ENCODE measurements at places on chromosomes 12 and 14.
A peak's percentile ranks its signal among the peaks of the same experiment; 100 is the strongest.

DNA sequence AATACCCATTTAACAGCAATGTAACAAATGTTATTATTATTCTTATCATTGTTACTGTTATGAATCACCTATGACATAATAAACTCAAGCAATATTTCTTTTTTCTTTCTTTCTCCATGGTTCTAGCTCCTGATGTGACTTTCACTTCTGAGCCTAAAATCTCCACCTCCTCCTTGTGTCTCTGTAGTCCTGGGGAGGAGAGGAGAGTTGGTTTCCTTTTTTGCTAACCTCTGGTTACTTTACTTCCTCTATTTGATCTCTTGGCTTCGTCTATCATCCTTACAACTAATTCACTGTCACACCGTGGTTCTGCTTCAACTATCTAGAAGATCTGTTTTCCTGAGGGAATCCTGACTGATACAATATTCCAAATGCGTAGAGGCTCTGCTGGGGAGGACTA is 456.6 kb downstream of the VRK1 start:
- DNase-seq: no peak

DNA sequence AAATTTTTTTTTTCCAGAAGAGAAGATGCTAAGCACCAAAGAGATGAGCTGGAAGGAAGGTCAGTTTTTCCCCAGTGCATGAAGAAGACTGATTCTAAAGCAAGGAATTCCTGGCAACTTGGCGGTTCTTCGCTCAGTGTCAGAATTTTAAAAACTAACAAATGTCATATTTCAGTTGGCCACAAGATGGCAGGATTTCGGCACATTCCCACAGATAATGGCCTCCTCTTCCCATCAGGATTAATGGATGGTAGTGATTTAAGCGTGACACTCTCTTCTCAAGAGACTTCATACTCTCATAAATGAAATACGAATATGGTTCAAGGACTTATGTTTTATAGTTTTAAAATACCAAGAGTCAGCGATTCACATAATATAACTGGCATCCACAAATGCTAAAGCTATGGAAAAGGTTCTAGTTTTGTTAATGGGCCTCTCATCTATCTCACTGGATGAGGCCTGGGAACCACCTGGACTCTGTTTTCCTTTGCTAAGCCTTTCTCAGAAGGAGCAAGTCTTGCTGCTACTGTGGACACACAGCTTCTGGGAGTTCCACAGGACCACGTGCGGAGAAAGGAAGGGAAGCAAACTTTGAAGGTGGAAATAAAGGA is 46.1 kb upstream of the PTPRO start:
- DNase-seq: peak; percentile 70

GRCh38 chr12:64009321-64010068 is 165.0 kb downstream of the SRGAP1 start:
- no peak for DNase-seq

DNA sequence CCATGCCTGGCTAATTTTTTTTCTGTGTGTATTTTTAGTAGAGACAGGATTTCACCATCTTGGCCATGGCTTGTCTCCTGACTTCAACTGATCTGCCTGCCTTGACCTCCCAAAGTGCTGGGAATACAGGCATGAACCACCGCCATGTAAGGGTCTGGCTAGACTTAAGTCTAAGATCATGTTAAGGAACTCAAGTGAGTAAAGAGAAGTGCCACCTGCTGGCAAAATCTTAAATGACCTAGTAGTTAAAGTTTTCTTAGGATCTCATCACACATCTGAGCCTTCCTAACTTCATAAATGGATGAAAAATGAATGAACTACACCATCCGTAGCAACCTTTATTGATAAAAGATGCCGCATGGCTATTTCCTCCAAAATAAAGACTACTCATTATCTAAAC is 1.7 kb upstream of the C12orf56 start:
- peak; percentile 57 for DNase-seq

GRCh38 chr12:80299976-80300375 is 144.1 kb upstream of the PTPRQ start:
- no peak for DNase-seq

- DNase-seq: no peak
These were observed 432.2 kb downstream of the IPO8 start for GRCh38 chr12:30263434-30263833.

DNA sequence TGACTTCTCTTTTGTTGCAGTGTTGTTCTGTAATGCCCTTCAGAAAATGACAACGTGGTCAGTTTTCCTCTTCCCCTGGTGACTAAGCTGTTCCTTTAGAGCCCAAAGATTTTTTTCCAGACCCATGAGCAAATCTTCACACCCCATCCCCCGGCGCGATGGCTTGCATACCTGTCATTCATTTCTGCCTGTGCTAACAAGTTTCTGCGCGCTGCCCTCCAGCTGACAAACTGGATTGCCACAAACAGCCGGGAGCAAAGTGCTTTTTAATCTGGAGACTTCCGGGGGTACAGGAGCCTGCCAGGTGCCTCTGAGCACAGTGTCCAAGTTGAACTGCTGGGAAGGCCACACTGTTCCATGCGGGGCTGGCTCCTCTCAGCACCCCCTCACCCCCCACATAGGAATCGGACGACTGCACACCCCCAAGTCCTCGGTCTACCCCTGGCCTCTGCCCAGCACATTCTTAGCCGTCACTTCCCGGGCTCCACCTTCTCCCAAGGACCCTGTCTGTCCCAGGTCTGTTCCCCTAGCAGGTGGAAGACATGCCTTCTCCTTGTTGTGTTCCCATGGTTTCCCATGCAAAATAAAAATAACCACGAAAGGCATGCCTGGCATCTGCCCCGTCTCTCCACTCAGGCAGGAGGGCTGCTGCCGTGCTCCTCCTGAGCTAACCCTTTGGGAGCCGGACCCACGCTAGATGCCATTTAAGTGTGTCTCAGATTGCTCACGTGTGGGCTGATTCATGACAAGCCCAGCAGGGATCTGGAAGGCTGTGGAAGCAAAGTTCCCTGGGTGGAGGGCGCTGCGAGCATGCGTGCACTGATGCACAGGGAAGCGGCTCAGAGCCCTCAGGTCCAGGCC is 14.1 kb downstream of the RILPL1 start:
- no peak for DNase-seq

DNA sequence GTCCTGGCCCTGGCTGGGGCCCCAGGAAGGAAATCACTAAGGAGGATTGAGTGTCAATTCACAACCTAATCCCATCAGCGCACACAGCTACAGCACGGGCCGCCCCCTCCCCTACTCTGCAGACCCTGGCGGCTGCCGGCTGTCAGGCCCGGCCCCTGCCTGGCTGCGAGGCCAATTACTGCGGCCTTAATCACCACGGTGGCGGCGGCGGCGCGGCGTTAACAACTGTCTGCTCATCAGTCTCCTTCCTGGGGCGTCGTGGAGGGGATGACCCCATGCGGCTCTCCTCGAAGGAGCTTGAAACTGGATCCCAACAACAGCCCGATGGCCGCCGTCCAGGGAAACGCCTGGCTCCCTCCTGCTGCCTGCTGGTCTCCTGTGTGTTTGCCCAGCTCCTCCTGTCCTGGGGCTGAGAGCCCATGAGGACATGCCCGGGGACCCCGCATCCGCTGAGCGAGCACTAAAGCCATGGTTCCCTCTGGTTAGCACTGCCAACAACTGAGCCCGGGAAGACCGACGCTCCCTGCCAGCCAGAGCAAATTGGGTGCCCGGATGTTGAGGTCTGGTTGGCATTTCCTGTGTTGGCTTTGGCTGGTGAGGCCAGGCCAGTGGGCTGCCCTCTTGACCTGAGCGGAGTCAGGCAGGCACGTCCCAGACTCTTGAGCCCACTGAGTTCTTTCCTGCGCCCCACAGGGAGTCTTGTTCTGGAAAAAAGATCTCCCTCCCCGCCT is 21.8 kb upstream of the EIF2B2 start:
- DNase-seq: peak; percentile 97

DNA sequence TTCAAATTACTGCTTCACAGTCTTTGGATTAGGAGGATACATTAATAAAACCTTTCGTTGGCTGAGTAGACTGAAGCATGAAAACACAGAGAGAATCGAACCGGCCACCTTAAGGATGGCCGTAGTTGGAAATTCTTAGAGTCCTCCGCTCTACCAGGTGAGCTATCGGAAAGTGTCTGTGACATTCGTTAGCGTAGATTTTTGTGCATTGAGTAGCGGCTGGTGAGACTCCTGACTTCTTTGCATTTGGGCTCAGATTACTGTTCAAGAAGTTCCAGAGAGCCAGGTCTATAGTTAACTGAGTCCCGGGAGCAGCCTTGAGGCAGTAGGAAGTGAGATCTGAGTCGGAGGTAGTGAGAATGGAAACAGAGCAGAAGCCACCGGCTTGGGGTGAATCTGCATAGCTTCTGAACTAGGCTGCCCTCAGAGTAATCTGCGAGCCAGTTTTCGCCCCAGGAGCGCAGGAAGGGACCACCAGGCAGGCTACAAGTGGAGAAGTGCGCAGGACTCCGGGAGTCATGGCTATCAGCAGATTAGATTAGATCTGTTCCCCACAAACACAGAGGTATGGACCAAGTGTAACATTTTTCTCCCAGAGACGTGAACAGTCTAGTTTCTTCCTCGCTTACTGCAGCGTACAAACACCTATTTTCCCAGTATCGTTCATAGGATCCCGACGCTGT is 11.0 kb downstream of the OR6S1 start:
- DNase-seq: peak; percentile 72

GRCh38 chr12:1702713-1703112 is 11.8 kb downstream of the ADIPOR2 start:
- no peak for DNase-seq

GRCh38 chr12:108759924-108760323 is 28.6 kb upstream of the CORO1C start:
- DNase-seq: no peak

- no peak for DNase-seq
These were observed 13.7 kb downstream of the TRMT61A start for GRCh38 chr14:103542605-103543088.

DNA sequence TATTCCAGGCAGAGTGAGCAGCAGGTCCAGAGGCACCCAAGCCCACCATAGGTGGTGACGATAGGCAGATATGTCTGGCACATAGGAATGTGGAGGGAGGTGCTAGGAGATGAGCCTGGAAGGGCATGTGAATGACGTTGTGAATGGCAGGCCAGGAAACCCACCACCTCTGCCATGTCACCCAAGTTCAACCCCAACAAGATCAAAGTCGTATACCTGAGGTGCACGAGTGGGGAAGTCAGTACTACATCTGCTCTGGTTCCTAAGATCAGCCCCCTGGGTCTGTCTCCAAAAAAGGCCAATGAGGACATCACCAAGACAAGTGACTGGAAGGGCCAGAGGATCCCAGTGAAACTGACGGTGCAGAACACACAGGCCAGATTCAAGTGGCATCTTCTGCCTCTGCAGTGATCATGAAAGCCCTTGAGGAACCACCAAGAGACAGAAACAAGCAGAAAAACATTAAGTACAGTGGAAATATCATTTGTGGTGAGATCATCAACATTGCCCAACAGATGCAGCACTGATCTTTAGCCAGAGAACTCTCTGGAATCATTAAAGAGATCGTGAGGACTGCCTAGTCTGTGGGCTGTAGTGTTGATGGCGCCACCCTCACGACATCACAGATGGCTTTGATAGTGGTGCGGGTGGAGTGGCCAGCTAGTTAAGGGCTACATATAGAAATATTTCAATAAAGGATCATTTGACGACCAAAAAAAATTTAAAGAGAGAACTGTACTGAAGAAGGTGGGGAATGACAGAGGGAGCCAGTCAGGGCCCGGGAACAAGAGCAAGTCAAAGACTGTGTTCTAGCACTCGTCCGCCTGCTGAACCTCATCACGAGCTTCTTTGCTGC is 99.7 kb downstream of the ZFP36L1 start:
- no peak for DNase-seq

GRCh38 chr12:69898236-69898635 is 73.2 kb downstream of the MYRFL start:
- no peak for DNase-seq

GRCh38 chr12:29054858-29055663 is 94.0 kb upstream of the FAR2 start:
- DNase-seq: no peak

DNA sequence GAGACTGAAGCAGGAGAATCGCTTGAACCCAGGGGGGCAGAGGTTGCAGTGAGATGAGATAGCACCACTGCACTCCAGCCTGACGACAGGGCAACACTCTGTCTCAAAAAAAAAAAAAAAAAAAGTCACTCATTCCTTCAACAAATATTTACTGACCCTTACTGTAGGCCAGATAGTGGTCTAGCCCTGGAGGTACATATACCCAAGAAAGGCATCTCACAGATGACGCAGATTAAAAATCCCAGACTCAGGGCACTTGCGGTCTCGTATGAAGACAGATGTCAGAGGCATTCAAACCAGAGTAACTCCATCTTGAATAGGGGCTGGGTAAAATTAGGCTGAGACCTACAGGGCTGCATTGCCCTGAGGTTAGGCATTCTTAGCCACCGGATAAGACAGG is 44.8 kb downstream of the CLMN start:
- no peak for DNase-seq

GRCh38 chr14:102056694-102057442 is 30.0 kb downstream of the HSP90AA1 start:
- no peak for DNase-seq

- no peak for DNase-seq
These were observed 36.4 kb downstream of the MDM2 start for GRCh38 chr12:68844318-68844745.

GRCh38 chr14:93543766-93544165 is 113.0 kb downstream of the UNC79 start:
- DNase-seq: peak; percentile 65

DNA sequence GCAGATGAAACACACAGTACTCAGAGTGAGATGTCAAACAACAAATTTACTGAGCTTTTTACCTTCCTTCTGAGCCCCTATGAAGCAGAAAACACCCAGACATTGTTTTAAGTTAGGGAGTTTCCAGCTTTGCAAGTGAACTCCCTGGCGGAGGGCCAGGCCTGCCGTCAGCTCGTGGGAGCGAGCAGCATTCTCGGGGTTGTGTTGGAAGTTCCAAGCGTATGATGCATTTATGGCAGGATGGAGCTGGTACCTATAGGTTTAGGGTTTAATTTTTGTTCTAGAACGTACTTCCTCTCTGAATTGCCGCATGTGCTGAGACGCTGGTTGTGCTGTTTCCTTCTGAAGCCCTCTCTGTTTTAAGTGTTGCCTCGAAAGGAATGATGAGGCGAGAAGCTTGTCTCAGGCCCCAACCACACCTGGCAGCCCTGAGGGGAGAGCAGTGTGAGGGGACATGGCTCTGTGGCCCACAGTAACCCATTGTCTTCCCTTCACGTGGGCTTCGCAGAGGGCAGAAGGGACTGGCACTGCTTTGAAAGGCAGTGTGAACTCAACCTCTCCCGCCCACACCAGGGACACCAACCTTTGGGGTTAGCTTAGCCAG is 76.6 kb downstream of the SSPN start:
- DNase-seq: peak; percentile 51

GRCh38 chr12:66624806-66625205 is 54.1 kb downstream of the GRIP1 start:
- DNase-seq: no peak

- no peak for DNase-seq
These were observed 4.0 kb upstream of the KRT73 start for GRCh38 chr12:52622349-52622748.

DNA sequence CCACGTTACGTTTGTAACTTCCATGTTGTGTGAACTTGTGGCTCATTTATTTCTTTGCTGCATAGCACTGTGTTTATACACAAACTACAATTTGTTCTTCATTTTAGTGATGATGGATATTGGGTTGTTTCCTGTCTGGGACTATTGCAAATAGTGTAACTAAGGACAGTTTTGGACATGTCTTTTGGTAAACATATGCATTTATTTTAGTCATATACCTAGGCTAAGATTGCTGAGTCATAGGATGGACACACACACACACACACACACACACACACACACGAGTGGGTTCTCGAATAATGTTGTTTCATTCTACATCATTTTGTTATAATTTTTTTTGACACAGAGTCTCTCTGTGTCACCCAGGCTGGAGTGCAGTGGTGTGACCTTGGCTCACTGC is 123.5 kb upstream of the CAND1 start:
- DNase-seq: no peak
